Activated naive CD4-positive, alpha-beta T cell treated with anti-CD3 and anti-CD28 coated beads, Interleukin-2, amount 50 U/mL, for 72 hours (primary cell): ENCODE measurements at places on chromosomes 6 and 20.

DNA sequence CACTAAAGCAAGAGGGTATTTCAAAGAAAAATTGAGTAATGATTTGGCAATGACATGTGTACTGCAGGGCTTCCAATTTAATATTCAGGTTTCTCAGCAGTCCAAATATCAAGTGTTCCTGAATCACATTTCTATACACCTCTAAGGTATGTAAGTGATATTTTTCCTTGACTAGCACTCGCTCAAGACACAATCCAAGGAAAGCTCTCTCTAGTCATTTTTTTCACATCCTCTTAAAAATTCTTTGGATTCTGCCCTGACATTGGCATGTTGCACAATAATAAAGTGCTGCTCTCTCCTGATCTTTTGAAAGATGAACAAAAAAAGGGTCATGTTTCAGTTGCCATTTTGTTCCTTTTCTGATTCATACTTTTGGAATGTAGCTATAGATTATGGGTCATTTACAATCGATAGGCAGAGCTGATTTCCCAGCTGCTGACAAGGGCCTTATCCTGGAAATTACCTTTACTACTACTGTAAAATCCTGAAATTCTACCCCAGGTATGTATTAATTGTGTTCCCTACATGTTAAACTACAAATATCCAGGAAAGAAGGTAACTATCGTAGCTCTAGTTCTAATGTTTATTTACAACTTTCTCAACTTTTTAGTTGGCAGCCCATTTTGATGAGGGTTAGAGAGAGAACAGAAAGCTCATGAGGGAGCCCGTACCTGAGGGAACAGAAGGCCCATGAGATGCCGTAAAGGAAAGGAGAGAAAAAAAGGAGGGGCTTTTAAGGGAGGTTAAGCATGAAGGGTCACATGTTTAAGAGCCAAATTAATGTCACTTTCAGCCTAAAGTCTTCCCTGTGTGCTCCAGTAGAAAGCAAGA is 22.2 kb upstream of the ADGRG6 start:
- no peak for DNase-seq

DNA sequence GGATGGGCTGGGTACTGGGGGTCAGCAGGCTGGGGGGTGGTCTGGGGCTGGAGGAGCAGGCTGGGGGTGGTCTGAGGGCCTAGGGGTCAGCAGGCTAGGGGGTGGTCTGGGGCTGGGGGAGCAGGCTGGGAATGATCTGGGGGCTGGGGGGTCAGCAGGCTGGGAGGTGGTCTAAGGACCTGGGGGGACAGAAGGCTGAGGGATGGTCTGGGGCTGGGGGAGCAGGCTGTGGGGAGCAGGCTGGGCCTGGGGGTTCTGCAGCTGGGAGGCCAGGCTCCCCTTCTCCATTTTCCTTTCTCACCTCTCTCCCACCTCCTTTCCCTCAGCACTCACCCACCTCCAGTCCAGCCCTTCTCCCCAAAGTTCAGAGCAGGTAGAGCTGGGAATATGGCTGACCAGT is 114.2 kb downstream of the PSMB1 start:
- DNase-seq = no peak

- DNase-seq = no peak
Observed at GRCh38 chr6:51027283-51028065, 208.8 kb downstream of the TFAP2B start.

DNA sequence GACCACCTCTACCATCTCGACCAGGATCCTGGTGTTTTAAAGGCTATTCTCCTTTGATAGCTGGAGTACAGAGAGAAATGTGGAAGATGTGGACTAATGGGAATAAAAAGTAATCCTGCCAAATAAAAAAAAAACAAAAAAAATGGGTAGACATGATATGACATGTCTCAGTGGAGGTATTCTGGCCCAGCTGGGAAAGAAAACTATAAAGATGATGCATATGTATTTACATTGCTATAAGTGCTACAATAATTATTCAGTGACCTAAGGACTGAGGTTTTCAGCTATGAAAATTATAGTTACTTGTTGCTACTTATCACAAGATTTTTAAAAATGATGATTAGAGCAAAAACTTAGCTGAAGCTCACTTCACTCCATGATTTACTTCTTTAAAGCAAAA is 101.1 kb downstream of the SIM1 start:
- DNase-seq = no peak

DNA sequence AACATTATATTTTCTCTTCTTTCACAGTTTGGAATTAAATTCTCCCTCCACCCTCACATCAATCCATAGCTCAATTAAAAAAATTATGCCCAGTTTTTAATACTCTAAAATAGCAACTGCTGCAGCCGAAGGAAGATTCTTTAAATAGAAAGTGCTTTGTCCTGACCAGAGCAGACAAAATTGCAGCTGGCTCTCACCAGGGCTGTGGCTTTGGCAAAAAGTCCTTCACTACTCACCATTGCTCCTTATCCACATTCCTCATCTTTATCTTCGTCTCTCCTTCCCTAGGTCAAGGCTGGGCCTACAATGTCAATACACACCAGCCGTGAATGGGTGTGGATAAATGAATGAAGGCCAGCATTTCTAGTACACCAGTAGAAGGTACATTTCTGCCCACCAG is 107.9 kb upstream of the VGLL2 start:
- DNase-seq = no peak

DNA sequence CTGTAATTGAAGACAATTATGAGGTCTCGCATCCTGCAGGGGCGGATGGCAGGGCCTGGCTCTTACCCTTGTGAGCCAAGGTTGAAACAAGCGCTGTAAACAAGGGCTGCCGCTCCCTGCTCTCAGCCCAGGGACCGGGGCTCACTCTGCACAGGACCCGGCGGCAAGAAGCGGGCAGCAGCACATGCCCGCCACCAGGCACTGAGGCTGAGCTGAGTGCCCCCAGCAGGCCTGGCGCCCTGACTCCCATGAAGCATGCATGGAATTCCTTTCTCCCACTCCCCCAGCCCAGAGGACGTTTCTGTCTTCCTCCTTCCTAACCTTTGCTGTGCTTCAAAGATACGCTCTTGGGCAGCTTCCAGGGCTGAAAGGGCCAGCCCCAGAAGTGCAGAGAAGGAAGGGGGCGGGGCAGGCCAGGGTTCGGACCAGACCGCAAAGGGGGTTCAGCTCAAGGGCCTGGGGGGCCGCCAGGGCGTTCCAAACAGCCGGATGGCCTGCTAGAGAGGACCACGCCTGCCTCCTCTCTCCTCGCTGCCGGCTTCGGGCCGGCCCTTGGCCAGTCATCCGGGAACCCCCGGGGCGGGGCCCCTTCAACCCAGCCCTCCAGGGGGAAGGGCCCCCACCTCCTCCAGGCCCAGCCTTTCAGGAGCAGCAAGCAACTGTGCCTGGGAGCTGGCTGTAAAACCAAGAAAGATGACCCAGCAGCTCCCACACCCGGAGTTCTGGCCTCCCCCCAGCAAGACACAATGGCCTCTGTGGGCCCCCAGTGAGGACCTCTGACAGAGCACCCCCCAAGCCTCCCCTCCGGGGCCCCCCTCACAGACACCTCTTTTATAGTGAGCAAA is 109.9 kb downstream of the NOL4L start:
- no peak for DNase-seq

DNA sequence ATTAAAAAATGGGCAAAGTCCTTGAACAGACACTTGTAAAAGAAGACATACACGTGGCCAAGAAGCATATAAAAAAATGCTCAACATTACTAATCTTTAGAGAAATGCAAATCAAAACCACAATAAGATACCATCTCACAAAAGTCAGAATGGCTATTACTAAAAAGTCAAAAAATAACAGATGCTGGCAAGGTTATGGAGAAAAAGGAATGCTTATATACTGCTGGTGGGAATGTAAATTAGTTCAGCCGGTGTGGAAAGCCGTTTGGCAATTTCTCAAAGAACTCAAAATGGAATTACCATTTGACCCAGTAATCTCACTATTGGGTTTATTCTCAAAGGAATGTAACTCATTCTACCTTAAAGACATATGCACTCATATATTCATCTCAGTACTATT is 166.6 kb downstream of the KHDC1L start:
- DNase-seq = no peak

DNA sequence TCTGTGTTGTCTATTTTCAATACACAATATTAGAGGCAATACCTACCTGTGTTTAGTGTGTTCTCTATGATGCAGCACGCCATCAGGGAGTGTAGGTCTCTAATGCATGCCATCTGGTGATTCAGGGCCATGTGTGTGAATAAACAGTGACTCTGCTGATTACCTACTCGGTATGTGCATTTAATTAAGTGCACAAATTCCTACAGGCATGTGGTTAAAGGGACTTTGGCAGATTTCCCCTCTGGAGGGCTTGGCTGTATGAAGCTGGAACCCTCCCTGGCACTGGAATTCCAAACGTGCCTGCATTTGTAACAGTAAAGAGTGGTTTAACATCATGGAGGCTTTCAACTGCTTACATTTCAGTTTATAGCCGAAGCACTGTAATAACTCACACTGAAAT is 401.5 kb upstream of the SASH1 start:
- no peak for DNase-seq

- DNase-seq = no peak
Observed at GRCh38 chr6:50087231-50087954, 37.7 kb upstream of the DEFB112 start.

DNA sequence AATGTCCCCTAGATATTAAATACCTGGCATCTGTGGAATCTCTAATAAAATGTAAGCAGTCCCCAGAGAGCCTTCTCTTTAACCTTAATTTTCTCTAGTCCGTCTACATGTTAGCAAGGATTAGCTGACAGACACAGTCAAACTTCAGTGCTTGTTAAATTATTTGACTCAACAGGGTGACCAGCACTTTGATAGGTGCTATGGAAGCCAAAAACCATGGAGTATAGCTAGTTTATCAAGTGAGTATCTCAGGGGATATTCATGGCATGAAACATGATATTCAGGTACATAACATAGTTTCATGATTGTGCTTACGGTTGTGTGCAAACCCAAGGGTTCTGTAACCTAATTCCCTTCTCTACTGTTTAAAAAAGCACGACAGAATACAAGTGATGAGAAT is 3.9 kb downstream of the RHAG start:
- DNase-seq = no peak
